ENCODE measurements at places on chromosomes 13 and 19.

GRCh38 chr19:12838182-12838885 lies at the start of gene MAST1:
MAST1 (plus strand) TSS chr19:12838515; CDS start chr19:12838573, 58 bp downstream.
- DNase-seq: peak; percentile 34

GRCh38 chr19:32878988-32879387 lies 9.4 kb upstream of the SLC7A9 start:
- DNase-seq: no peak

- DNase-seq: no peak
Measured at GRCh38 chr13:54687173-54687572, 1658.6 kb downstream of the OLFM4 start.

DNA sequence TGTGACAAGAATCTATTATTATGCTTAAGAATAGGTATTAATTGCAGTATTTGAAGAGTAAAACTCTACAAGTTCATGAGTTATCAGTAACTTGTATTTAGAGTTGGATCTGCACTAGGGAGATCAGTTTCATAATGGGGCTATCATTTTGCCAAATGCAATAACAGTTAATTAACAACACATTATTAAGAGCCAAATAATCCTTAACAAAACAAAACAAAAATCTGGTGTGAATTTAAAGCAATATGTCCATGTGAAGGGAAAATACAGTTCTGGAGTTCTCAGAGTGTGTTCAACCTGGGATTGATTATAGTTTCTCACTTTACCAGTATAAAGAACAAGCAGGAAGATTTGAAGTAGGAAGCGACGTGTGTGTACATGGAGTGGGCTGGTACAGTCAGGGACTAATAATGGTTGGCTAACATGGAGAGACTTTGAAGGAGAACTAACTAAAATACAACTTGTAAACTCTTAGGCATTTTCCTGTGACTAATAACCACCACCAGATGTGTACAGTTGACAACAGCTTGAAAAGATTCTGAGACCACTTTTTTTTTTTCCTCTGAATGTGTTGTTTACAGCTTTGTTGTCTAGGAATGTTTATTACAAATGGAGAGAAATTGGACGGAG lies 58.5 kb downstream of the POSTN start:
- DNase-seq: no peak
